T-helper 17 cell (primary cell): ENCODE measurements at places on chromosomes 11 and 22. TPM values are rescaled to one million over a fixed set of nuclear protein-coding genes. Genes with fewer than 3 reads are reported as not detected.

ACR gene
- total RNA-seq = not detected

TMEM86A gene
- total RNA-seq = 6.1 TPM

C11orf91 gene
- total RNA-seq = not detected

GAL gene
- not detected for total RNA-seq

PAX6 gene
- total RNA-seq = not detected

IGLL1 gene
- total RNA-seq = not detected
